GM12864 (cell line): ENCODE measurements at places on chromosomes 4 and X.

DNA sequence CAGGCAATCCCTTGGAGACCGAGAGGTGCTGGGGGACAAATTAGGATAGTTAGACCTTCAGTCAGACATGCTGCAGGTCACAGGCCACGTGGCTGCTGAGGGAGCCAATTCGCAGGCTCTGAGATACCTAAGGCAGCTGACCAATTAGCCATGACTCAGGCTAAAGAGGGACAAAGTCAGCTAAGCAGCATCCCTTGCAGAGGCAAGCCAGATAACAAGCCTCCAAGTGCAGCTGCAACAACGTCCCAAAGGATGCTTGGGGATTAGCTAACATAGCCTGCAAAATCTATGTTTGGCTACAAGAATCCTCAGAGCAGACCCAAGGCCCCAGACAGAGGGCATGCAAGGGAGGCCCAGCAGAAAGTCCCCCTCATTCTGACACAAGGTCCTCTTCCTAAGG is 93.5 kb downstream of the SEL1L3 start:
- DNase-seq = no peak

DNA sequence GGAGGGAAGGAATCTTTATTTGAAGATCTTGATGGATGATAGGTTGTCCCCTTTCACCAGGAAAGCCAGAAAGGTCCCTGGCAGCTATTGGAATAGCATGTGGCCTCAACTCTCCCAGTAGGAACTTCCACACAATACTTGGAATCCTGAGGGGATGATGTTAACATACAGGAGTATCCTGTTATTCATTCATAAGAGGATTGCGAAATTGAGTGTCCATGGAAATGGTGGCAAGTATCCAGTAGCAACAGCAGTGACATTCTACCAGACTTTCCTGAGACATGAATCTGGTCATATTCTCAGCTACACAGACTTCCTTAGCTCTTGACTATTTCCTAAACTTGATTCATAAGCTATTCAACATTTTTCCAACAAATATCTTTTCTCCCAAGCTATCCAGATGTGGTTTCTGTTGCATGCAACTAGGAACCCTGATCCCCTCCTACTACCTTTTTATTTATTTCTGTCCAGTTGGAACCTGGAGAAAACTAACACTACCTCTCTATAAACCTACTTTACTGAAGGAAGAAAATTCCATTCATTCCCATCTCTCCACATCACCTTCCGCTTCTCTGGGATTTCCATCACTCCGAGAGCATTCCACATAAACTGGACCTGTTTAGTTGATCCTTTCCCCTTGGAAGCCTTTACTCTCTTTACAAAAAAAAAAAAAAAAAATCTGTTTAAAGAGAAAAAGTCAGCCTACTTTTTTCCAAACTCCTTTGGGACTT is 101.8 kb downstream of the ANXA5 start:
- DNase-seq = no peak

GRCh38 chr4:159283696-159284095 is 180.8 kb downstream of the RAPGEF2 start:
- no peak for DNase-seq

- no peak for DNase-seq
Observed at GRCh38 chr4:89022426-89023128, 34.4 kb downstream of the FAM13A start.

- no peak for DNase-seq
Observed at GRCh38 chrX:39721566-39722279, 376.0 kb downstream of the BCOR start.

- DNase-seq = no peak
Observed at GRCh38 chr4:150515135-150515534, 66.8 kb upstream of the MAB21L2 start.

DNA sequence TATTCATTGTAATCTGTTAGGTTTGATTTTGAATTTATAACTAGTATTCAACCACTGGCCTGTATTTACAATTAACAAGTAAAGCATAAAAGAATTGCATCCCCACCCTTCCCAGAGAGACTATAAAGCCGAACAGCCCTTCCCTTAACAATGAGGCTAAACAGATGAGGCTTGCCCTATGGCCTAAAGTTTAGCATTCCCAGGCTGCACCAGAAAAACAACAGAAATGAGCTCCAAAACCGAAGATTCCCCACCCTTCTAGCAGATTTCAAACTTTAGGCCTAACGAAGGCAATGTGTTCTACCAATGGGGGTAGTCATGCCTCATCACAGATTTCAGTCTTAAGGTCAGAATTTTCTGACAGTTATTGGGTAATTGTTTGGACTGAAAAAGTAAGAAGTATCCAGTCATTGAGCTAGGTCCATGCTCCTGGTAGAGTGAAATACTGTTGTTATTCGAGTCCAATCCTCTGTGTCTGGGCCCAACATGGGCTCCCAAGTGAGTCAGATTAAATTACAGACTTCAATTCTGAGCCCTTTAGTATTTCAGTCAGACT is 197.6 kb downstream of the ANTXR2 start:
- no peak for DNase-seq

DNA sequence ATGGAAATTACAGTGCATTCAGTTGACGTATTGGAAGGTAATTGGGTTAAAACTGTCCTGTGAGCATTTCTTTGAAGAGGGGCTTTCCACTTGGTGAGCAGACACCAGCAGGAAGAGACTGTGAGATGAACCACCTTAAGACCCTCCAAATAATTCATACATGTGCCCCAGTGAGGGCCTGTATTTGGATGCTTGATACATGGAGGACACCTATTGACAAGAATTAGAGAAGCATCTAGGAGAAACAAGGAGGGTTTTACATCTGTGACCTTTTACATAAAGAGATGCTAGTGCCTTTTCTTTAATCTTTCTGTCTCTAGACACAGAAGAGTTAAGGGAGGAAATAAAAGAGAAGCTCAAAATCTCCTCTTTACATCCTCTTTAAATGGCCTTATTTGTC is 1115.3 kb upstream of the IGFBP7 start:
- DNase-seq = no peak

GRCh38 chrX:119008110-119008744 is 33.8 kb downstream of the LONRF3 start:
- no peak for DNase-seq

DNA sequence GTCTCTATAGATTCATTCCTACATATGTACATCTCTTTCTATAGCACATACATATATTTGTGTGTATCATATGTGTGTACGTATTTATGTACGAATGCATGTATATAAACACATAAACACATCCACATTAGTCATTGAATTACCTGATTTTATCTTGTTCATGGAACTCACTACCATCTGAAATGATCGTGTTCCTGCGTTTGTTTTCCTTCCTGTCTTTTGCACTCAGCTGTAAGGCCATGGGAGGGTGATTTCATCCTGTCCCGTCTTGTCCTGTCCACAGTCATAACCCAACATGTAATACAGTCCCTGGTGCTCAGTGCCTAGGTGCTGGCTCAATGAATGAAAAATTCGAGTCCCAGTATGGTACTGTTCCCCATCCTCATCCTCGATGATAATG is 191.8 kb upstream of the PSAPL1 start:
- no peak for DNase-seq

DNA sequence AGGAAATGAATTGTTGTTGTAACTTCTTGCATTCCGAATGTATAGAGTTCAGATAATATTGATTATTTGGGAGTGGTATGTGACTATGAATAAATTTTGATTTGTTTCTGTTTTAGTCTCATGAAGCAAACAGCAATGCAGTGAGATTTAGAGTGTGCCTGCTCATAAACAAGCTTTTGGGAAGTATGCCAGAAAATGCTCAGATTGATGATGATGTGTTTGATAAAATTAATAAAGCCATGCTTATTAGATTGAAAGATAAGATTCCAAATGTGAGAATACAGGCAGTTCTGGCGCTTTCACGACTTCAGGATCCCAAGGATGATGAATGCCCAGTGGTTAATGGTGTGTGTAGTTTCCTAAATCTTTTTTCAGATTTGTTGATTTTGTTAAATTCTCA is 2.0 kb downstream of the NCAPG start:
- no peak for DNase-seq

DNA sequence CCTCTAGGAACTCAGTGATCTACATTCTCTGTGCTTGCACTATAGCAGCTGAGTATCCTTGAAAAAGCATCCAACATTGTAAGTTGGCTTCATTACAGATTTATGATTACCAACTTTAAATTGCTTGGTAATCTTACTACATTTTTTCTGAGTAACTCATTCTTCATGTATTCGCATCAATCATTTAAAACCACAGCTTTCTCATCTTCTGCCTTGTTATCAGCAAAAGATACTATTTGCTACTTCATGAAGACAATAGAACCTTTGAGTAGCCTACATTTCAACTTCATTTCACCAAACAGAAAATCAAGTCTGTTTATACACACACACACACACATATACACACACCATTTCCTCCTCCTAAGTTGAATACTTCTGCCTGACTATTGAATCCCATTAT is 6.2 kb upstream of the DCAF8L2 start:
- DNase-seq = no peak

DNA sequence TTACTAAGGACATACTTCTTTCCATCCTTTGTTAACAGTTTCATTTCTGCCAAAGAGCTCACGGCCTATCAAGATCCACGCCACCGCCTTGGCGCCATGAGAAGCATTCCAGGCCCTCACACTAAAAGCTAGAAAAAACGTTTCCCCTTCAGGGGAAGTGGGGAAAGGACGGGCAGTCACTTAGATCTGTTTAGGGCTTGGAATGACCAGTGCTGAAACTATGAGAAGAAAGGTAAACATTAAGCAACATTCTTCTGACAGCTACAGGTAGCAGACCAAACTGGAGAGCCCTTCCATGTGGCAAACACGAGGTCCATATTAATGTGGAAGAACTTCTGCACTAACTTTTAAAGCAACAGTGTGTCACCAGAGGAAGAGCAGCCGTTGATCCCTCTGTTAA is 146.7 kb downstream of the SH3KBP1 start:
- DNase-seq = no peak

- DNase-seq = no peak
Observed at GRCh38 chr4:154452798-154453346, 38.7 kb downstream of the DCHS2 start.

GRCh38 chr4:122739174-122739573 is 6.7 kb downstream of the BBS12 start:
- DNase-seq = no peak

DNA sequence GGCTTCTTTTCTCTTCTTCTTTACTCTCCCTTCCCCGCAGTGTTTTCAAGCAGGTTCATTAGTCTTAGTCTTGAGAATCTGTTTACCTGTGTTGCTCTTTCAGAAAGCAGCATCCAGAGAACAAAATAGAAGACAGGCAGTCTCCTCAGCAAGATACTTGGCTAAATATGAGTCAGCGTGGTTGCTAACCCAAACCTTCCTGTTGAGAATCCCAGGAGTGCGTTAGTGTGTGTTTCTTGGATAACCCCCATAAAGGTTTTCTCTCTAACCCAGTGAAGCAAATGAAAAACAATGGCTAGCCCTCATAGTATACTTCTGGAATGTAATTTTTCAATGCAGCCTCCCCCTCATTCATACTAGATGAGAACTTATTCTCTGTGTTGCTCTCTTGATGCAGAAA is 41.1 kb downstream of the BMPR1B start:
- no peak for DNase-seq

- DNase-seq = no peak
Observed at GRCh38 chr4:123349421-123350190, 47.0 kb upstream of the SPRY1 start.

DNA sequence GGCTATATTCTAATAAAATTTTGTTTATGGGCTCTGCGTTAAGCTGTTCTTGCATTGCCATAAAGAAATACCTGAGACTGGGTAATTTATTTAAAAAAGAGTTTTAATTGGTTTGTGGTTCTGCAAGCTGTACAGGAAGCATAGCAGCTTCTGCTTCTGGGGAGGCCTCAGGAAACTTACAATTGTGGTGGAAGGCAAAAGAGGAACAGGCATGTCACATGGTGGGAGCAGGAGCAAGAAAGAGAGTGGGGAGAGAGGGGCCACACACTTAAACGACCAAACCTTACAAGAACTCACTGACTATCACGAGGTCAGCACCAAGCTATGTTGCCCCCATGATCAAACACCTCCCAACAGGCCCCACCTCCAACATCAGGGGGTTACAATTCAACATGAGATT is 74.0 kb downstream of the FHDC1 start:
- no peak for DNase-seq

- no peak for DNase-seq
Observed at GRCh38 chr4:108103099-108103862, 65.5 kb downstream of the LEF1 start.

DNA sequence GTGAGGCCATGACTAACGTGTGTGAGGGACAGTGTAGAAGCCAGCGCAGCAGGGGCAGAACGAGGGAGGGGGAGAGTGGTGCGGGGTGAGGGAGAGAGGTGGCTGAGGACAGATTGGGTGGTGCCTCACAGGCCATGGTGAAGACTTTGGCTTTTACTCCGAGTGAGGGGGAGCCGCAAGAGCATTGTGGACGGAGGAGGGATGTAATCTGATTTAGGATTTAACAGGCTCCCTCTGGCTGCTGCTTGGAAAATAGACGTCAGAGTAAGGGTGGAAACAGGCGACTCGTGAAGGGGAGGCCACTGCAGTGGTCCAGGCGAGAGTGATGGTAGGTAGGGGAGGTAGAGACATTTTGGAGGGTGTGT is 13.0 kb downstream of the PPP1R3F start:
- no peak for DNase-seq

- DNase-seq = no peak
Observed at GRCh38 chr4:69377562-69377961, 97.3 kb downstream of the UGT2B28 start.

DNA sequence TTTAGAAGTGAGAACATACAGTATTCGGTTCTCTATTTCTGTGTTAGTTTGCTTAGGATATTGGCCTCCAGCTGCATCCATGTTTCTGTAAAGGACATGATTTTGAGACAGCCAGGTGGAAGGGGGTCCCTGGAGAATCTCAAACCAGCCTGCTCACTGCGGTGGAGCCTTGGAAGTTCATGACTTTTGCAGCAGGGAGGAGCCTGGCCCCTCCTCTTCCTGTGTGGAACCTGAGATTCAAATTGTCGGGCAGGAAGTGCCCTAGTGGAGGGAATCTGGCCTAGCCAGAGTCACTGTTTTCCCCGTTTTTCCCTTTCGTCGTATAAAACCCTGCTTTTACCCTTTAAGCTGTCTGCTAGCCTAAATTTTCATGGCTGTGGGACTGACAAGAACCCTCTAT is 762.6 kb downstream of the PCDH18 start:
- no peak for DNase-seq

GRCh38 chr4:92497141-92497540 is 193.4 kb downstream of the GRID2 start:
- no peak for DNase-seq

GRCh38 chr4:132502096-132502552 is 647.0 kb upstream of the PCDH10 start:
- no peak for DNase-seq

- DNase-seq = no peak
Observed at GRCh38 chrX:53223955-53224859, 800 bp downstream of the KDM5C start.

DNA sequence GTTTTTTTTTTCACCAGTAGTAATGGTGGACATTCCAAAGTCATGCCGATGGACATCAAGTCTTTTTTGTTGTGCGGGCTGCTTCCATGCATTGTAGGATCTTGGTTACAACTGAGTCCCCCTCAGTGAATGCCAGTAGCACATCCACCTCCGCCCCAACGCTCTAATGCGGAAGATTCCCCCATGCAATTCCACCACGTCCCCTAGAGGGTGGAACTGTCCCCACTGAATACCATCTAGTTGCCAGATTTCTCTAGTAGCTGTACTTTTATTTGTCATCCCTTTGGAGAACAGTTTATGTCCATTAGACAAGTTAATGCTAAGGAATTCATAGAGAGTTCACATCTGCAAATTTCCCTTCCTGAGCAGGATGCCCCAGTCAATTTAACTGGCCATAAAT is 6.7 kb downstream of the SHISA3 start:
- DNase-seq = no peak
